NCI-H460 (cell line): ENCODE measurements at places on chromosomes 16 and 17. TPM values are rescaled to one million over a fixed set of nuclear protein-coding genes. Genes with fewer than 3 reads are reported as not detected.

ACSM2A gene
- not detected in 2 replicates for total RNA-seq

WWP2 gene
- total RNA-seq, result 20.7 and 21.7 TPM in 2 replicates

RND2 gene
- total RNA-seq, result not detected in 2 replicates

KRT25 gene
- total RNA-seq, result not detected in 2 replicates

SCIMP gene
- total RNA-seq, result not detected in 2 replicates

CDYL2 gene
- total RNA-seq, result 0.20 and 0.25 TPM in 2 replicates
